ENCODE measurements at places on chromosomes 5 and 9.
A peak's percentile ranks its signal among the peaks of the same experiment; 100 is the strongest.

DNA sequence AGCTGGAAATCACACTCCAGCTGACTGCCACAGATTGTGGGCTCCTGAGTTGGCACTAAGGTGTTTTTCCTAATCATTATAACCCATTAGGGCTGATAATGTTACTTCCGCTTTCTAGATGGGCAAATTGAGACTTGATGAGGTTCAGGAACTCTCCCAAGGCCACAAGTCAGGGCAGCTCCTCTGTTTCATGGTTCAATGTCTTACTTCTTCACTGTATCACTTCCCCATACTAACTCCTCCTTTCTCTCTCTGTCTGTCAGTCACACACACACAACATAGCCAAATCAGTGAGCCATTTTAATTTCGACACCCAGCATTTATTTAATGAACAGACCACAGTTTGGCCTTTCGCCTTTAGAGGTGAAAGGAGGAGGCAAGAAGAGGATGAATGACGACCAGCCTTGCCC lies 17.8 kb upstream of the TRAF1 start:
- DNase-seq: no peak

DNA sequence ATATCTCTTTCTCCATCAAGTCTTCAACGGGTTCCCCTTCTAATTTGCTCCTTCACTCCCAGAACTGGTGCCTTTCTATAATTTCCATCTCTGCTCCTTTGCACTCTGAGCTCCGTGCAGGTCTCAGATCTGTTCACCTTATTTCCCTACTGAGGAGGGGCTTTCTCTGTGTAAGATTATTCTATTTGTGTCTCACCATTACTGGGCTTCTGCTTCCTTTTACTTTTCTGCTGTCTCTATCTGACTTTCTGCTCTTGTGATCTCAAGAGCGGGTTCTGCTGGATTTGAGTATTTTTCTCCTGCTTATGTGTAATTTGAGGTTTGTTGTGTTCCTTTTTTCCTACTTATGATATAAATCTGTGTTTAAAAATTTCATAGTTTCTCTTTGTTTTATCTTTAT lies 117.5 kb downstream of the PCSK5 start:
- no peak for DNase-seq

- no peak for DNase-seq
Observed at GRCh38 chr9:19130436-19130835, 3.1 kb upstream of the PLIN2 start.

GRCh38 chr9:34086864-34087263 lies 38.2 kb upstream of the UBAP2 start:
- no peak for DNase-seq

GRCh38 chr5:138726848-138727247 lies 26.4 kb upstream of the CTNNA1 start:
- peak; percentile 16 for DNase-seq

DNA sequence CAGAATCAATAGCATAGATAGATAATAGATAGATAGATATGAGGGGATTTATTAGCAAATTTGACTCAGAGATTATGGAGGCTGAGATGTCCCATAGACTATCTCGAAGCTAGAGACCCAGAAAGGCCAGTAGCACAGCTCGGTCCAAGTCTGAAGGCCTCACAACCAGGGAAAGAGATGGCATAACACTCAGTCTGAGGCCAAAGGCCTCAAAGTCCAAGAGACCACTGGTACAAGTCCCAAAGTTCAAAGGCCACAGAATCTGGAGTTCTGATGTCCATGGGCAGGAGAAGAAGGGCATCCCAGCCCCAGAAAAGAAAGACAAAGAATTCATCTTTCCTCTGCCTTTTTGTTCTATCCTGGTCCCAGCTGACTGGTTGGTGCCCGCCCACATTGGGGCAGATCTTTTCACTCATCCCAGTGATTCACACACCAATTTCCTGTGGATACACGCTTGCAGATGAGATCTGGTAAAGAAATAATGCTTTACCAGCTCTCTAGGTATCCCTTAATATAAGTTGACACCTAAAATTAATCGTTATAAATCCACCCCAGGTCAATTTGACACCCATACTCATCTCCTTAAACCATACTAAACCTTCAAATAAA lies 127.8 kb upstream of the FBN2 start:
- no peak for DNase-seq

DNA sequence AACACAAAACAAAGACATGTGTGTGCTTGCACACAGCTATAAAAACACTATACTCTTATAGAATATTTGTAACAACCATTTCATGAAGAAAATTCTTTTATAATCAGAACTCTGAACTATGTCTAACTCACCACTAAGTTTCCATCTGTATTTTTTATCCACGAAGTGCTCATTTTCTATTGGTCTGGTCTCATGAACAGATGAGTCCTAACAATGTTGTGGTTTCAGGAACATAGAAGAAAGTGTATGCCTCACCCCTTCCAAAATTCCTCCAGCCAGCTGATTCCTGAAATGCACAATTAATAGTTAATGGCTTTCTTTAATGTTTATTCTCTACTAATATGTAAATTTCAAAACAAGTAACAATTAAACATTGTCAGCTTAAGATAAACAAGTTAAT lies 325.3 kb upstream of the GRAMD2B start:
- DNase-seq: no peak

- DNase-seq: no peak
Observed at GRCh38 chr9:91127653-91128052, 234.1 kb downstream of the AUH start.

GRCh38 chr9:6449645-6450044 lies 36.6 kb downstream of the UHRF2 start:
- DNase-seq: no peak

- no peak for DNase-seq
Observed at GRCh38 chr9:127182901-127183746, 60.7 kb upstream of the ANGPTL2 start.

DNA sequence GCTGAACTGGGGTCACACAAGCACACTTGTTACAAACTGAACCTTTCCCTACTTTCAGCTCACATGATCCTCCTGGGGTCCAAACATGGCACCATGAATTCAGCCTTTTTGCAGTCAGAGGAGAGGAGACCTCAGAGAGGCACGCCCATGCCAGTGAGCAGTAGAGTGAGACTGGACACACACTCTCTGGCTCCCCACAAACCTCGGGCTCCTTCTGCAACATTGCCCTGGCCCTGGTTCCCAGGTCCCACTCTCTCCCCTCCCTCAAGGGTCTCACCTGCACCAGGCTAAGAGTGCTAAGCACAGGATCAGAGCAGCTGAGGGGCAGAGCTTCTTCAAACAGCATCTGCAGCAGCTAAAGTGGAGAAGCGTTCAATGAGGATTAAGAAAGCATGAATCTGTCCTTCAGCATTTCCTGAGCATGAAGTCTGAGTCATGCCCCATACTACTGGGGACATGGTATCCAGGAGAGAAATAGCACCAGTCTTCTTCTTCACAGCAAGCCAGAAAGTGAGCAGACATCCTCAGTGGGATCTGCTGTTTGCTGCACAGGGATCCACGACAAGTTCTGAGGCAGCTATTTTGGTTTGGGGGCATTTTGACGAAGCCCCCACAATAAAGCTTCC lies 27.2 kb downstream of the SLC35A4 start:
- DNase-seq: no peak

- DNase-seq: no peak
Observed at GRCh38 chr5:168415971-168416370, 70.3 kb upstream of the RARS1 start.

DNA sequence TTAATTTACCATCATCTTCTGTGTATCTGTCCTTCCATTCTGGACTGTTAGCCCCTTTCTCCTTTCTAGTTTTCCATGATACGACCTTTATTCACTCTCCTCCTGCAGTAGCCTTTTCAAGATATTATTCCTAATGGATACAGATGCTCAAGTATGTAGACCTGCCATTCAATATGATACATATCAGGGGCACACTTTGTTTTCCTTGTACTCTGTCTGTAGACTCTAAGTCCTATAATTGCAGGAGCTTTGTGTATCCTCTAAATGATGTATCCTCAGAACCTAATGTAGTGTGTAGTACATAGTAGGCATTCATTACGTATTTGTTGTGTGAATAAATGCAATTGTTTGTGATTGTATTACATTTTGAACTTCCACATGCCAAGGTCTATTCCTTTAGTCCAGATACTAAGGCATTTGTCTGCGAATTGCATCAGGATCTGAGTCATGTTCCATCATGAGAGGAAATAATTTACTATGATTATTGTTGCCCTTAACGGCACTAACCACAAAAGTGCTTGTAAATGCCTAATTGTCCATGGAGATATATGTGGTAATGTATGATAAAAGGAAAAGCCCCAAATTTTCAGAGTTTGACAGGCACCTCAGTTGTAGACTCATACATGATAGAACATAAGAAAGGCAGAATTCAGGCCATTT lies 57.1 kb upstream of the IZUMO3 start:
- DNase-seq: no peak

GRCh38 chr5:60444661-60445360 lies 255.2 kb downstream of the DEPDC1B start:
- no peak for DNase-seq

DNA sequence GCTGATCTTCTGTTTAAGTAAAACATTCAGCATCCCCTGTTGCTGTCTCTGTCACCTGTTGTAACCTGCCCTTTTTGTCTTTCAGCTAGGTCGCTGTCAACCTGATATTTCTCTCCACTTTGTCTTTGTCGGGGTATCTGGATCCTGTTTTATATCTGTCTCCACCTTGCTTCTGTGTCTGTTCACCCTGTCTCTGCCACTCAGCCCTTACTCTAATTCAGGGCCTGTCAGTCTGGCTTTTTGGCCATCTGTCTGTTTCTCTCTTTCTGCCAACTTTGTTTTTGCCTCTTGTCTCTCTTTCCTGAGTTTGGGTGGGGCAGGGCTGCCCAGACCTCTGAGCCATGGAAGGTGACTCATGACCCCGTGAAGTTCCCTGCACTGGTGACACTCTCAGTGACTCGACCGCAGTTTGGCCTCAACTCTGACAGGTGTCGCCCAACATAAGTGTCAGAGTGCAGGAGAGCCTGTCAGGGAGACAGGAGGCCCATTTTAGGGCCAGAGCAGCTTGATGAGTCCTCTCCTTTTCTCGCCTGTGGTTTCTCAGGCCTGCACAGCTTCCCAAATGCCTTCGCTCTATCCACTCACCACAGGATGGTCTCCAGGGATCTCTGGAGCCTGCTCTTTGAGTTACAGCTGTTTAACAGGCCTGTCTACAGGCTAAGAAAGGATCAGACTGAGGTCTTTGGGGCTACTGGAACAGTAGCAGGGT lies 868 bp downstream of the ZBTB43 start:
- DNase-seq: peak; percentile 80

- DNase-seq: no peak
Observed at GRCh38 chr5:158473016-158473635, 614.2 kb upstream of the CLINT1 start.

- DNase-seq: no peak
Observed at GRCh38 chr9:97366889-97367288, 45.0 kb upstream of the TDRD7 start.

GRCh38 chr9:22049411-22049810 lies 40.3 kb upstream of the CDKN2B start:
- no peak for DNase-seq

DNA sequence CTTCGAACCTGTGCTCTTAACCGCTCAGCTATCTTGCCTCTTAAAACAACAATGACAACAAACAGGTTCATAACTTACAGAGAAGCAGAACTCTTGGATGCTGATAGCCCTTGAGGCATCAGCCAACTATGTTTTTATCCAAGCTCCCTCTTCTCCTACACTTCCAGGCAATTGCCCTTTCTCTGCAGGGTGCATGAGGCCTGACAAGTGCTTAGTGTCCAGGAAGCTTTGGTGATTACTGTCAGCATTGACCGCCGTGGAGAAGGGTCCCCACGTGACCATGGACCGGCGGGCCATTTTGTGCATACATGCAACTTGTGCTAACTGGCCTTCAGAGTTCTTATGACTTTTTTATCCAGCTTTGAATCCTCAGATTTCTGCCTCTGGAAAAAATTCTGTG lies 71.2 kb downstream of the ADCY2 start:
- no peak for DNase-seq

GRCh38 chr5:91016954-91017700 lies 366.0 kb downstream of the ARRDC3 start:
- DNase-seq: no peak

DNA sequence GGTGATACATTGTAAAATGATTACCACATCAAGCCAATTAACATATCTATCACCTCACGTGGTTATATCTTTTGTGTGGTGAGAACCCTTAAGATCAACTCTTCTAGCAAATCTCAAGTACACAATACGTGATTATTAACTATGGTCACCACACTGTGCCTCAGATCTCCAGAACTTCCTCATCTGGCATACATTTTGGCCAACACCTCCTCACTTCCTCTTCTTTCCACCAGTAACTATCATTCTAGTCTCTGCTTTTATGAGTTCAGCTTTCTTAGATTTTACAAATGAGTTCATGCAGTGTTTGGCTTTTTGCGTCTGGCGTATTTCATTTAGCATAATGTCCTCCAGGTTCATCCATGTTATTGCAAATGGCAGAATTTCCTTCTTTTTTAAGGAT lies 35.8 kb downstream of the PRKACG start:
- DNase-seq: no peak

DNA sequence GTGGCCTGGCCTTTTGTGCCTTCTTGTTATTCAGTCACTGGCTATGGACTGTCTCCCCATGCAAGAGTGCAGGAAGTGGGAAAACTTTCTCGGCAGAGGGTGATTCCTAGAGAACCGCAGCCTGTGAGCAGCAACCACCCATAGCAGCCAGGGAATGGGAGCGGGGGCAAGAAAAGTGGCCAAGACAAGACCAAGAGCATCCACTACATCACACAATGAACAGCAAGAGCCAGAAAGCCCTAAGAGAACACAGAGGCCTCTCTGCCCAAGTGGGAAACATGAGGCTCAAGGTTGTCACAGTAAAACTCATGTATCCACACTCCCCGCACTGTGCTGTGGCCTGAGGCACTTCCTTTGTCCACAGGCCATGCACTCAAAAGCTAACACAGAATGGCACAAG lies 129.1 kb upstream of the FSTL4 start:
- no peak for DNase-seq

GRCh38 chr9:84136119-84136868 lies 155.7 kb downstream of the RMI1 start:
- no peak for DNase-seq

- DNase-seq: no peak
Observed at GRCh38 chr5:178474562-178475184, 115.5 kb downstream of the COL23A1 start.

DNA sequence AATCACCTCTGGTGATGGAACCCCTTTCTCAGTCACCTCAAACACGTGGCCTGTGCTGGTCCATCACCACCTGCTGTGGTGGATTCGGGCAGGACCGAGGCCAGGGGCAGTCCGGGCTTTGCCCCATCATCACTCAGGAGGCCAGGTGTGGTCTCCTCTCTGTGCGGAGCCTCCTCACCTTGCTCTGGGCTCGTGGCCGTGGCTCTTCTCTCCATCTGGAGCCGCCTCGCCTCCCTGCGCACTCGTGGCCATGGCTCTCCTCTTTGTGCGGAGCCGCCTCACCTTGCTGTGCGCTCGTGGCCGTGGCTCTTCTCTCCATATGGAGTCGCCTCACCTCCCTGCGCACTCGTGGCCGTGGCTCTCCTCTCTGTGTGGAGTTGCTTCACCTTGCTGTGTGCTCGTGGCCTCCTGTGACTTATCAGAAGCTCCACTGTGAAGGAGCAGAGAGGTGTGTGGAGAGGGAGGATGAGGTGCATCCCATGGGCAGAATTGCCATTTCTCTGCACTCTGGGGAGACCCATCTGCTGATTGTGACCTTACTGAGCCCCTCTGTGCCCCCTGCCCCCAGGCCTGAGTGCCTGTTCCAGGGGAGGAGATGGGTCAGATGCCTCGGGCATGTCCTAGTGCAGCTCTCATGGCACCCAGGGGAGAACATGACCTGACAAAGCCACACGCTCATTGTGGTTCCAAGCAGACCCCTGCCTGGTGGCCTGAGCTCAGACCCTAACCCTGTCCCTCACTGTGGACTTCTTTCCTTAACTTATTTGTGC lies 276.6 kb upstream of the IRX2 start:
- DNase-seq: no peak

GRCh38 chr5:73558950-73559349 lies 6.5 kb downstream of the ANKRA2 start:
- no peak for DNase-seq

Measured in activated CD4-positive, alpha-beta T cell treated with anti-CD3 and anti-CD28 coated beads, Interleukin-2, amount 10 ng/mL, durations not matched to agents 7 days and 5 days (primary cell).